ENCODE measurements at places on chromosomes 11 and 22.

DNA sequence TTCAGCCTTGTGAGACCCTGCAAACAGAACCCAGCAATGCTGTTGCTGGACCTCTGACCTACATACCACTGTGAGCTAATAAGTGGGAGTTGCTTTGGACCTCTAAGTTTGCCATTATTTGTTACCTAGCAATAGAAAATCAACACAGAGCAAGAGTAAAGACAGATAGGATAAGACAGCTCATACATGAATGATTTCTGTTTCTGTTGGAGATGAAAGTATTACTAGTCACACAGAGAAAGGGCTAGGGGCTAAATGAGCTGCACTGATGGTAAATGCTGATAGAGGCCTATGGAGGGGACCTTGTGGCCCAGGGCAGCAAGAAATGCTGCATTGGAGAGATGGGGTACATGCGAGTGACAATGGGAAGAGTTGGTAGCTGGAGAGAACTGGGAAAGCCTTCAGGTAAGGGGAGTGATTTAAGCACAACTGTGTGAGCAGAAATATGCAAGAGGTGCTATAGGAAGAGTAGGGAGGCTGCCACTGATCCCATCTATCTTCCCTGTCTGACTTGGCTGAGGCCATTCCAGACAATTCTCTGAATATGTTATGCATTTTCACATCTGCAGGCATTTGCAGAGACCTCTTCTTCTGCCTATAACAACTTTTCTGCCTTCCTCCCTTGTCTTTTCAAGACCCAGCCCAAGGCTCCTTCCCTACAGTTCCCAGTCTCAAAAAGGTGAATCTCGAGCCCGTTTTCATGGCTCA, 46.1 kb upstream of the SYN3 start:
- DNase-seq: no peak

DNA sequence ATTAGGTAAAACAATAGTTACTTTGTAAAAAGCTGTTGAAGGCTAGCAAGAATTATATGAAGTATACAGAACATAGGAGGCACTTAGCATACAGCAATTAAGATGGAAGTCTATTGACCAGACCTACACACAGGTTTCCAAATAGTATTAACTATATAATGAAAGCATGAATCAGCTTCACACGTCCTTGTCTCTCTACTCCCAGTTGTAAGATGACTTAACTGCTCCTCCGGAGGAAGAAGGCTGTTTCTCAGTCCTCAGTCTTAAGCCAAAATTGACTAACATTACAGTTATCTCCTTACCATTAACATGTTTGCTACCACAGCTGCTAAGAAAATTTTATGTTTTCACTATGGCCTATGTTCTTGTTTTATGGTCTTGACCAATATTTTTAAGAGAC, 24.7 kb downstream of the SIK3 start:
- DNase-seq: no peak

DNA sequence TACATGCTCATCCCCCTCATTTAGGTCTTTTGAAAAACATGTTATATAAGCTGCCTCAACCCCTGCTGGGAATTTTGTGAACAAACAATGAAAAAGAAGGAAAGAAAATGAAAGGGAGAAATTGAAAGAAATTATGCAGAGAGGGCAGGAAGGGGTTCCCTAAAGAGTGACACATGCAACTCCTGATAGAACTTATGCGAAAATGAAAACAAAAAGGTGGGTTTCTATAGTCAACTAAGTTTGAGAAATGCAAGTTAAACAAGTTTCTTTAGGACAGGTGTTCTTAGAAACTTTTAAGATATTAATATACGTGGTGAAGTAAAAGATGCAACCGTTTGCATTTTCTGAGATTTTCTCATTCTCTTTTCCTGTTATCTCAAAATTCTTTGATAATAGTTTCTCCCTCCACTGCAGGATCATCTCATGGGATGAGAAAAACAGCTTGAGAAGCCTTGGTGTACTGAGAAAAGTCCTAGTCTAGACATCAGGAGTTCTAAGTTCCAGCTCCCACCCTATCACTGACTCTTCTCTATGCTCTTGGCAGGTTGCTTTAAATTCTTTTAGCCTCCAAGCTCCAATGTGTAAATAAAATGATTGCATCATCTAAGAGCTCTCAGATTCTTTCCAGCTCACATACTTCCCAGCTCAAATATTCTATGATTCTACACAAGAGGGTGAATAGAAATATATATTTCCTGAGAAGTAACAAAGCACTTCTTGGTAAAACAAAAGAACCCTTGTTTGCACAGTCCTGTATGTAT, 109.2 kb downstream of the FAM76B start:
- no peak for DNase-seq

DNA sequence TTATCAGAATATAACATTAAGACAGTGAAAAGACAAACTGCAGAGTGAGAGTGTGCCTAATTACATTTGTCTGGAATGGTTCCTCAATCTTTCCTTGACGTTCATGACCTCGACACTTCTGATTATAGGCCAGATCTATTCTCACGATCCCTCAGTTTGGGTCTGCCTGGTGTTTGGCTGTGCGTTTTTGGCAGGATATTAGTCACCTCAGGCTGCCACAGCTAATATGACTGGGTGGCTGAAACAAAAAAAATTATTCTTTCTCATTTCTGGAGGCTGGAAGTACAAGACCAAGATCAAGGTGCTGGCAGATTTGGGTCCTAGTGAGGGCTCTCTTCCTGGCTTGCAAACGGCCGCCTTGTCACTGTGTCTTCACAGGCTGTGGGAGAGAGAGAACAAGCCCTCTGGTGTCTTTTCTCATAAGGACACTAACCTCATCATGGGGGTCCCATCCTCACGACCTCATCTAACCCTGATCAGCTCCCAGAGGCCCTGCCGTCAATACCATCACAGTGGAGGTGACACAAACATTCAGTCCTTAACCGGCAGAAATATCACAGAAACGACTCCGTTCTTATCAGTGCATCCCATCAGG, 23.2 kb downstream of the IFITM10 start:
- DNase-seq: no peak

DNA sequence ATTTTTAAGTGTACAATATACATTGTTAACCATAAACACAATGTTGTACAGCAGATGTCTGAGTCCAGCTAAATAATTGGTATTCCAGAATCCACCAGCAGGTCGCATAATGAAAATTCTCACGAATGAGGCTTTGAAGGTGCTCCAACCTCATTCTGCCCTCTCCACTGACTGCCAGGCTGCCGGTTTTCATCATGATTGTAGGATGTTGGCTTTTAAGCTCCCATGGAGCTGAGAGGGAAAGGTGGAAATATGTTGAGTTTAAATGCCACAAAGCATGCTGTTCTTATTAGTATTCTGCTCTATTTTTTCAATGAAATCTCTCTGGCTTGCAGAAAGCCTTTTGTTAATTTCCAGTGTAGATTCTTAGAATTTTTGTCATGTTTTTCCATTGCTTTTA, 337.2 kb upstream of the DDI1 start:
- no peak for DNase-seq

GRCh38 chr11:92296138-92296515, 71.5 kb downstream of the FAT3 start:
- no peak for DNase-seq

DNA sequence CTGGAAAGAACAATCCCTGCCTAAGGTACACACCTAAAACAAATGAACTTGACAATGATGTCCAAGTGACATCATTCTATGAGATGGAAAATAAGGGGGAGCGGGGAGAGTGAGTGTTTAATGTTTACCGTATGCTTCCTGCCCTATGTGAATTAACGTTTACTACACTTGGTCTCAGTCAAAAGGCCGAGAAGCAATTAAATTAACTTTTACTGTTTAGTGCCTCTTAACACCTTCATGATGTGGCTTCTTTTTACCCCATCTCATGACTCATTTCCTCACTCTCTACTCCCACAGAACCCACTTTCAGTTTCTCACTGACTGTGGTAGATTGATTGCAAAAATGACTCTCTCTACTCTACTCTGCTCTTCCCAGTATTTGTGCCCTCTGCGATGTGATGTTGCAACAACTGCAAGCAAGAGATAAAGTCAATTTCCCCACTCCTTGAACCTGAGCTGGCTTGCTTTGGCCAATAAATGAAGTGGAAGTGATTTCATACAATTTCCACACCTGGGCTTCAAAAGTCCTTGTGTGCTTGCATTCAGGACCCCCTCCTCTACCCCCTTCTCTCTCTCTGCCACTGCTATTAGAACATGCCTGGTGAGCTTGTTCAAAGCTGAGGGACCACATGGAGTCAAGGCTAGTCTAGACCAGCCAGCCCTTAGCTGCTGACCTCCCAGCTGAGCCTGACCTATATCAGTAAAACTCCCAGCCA, 11.6 kb upstream of the ALKBH3 start:
- no peak for DNase-seq

DNA sequence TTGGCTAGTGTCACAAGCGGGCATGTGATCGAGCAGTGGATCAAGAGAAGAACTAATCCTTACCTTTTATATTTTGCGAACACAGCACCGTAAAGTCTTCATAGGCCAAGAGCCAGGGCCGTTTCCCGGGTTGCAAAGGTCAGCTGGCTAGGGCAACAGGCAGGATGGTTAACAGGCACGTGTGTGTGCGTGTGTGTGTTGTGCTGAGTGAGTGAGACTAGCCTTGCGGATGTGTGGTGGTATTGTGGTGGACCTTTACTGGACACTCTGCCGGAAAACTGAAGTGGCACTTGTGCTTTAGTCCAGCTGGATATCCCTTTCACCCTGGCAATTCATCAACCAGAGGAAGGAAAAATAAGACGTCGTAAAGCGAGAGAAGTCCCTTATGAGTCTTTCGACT, 176.7 kb downstream of the BCR start:
- DNase-seq: no peak

GRCh38 chr11:11605181-11605580, 16.6 kb downstream of the GALNT18 start:
- no peak for DNase-seq

DNA sequence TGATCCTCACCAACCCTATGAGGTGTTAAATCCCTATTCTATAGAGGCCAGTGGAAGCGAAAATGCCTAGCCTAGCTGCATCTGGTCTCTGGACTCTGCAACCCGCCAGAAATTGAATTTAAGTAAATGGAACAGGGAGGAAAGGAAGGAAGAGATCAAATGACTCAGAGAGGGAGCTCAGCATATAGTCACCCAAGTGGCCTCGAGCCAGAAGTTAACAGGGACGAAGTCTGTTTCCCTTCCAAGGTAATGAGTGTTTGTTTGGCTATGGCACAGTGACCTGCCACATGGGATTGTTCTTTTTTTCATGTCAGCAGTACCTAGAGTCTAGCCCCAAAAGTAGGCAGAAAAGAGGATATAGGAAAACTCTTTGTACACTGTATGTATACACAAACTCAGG, 66.3 kb downstream of the PAK1 start:
- no peak for DNase-seq

DNA sequence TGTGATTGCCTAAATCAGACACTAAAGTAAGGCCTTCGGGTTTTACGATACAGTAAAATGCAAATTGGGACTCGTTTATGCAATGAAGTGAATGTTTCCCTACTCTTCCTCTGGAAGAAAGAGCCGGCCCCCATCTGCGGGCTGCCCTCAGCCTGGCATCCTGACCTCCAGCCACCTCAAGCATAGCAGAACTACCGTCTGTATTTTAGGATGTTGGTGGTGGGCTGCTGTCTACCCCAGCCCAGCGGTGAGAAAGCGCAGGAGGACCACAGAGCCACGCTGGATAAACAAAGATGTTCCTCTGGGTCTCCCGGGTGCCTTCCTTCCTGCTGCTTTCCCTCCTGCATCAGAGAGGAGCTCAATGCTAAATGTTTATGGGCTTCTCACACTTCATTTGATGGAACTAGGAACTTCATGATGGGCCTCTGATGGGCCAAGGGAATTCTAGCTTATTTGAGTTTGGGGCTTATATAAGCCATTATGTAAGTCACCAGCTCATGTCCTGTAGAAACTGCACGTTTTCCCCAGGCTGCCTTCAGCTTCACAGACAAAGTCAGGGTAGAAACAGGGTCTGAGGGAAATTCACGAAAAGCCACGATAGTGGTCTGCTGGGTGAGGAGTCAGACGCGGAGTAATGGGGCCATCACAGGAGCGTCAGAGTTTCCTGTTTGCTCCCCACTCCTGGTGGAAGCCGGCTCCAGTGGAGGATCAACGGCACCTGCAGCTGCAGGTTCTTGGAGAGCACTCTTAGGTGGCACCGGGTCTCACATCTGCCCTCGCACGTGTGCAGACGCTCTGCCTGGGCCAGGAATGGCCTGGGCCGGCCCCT, 287.4 kb downstream of the BRD1 start:
- DNase-seq: no peak

DNA sequence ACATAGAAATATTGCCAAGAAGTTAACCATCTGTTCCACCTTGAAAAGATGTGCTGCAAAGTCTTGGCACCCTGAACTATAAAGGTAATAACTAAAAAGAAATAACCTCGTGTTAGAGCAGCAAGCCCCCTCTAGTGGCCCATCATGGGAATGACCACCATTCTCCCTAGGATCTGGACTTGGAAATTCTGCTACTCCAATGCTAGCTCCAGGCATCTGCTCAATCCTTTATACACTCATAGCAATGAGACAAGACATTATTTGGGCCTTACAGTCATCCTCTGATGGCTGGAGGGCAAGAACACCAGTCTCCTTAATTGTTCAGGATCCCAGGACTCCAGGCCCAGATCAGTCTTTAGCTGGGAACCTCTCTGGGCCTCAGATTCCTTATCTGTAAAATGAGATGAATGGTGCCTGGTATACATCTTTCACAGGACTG, 76.0 kb downstream of the CWC15 start:
- no peak for DNase-seq

DNA sequence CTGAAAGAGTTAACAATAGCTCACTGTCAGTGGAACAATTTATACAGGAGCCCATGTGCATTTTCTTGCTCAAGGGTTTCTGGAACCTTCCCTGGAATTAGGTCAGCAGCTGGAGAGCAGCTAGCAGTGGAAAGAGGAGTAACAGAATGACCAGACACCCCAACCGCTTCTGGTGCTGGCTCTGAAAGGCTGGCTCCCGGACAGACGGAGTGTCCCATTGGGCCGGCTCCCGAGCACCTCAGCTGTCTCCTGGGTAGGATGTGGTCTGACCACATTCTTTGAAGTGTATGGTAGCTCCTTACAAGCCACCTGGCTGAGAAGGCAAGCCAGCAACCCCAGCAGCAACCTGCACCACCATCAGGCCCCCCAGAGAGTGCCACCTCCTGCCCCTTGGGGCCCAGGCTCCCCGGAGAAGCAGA, 44.7 kb downstream of the ABTB2 start:
- DNase-seq: no peak

DNA sequence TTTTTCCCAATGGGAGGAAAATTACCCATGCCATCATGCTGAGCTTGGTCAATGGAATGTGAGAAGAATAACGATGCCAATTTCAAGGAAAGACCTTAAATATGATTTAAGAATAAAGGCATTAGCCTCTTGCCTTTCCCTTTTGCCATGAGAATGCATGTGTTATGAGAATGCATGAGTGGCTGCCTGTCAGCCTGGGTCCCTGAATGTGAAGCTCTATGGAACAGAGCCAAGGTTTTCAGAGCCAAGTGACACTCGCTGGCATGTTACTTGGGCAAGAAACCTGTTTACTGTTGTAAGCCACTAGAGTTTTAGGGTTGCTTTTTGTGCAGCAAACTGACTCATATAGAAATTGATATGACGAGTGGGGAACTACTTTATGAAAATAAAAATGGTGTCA, 75.7 kb downstream of the JRKL start:
- DNase-seq: no peak

- DNase-seq: no peak
Observed at GRCh38 chr11:118883368-118884071, at the start of gene CXCR5. TSS of gene CXCR5 (plus strand) at chr11:118883892. CDS start at chr11:118883942, 50 bp downstream.

- no peak for DNase-seq
Observed at GRCh38 chr22:46509416-46510089, 27.9 kb downstream of the CELSR1 start.

- DNase-seq: no peak
Observed at GRCh38 chr11:97567801-97568200, 1178.0 kb downstream of the JRKL start.

All from stimulated activated CD8-positive, alpha-beta memory T cell treated with anti-CD3 and anti-CD28 coated beads, Interleukin-12 subunit alpha, Interleukin-12 subunit beta, amount 100 ng/mL, for 4 hours (primary cell).